ENCODE measurements at places on chromosomes 16 and 17.

- no peak for DNase-seq
Observed at GRCh38 chr17:32896647-32897258, 19.8 kb upstream of the MYO1D start.

GRCh38 chr16:84741340-84741830 is 41.6 kb downstream of the USP10 start:
- peak; percentile 81 for DNase-seq

- no peak for DNase-seq
Observed at GRCh38 chr16:4353675-4354074, 2.6 kb upstream of the PAM16 start.

GRCh38 chr17:18326039-18326438 is 10.9 kb downstream of the SMCR8 start:
- no peak for DNase-seq

GRCh38 chr16:85384833-85385462 is 228.2 kb upstream of the GSE1 start:
- peak; percentile 71 for DNase-seq

Measured in umbilical cord (tissue), 2 donors.